Dermis microvascular lymphatic vessel endothelial cell (primary cell): ENCODE measurements at places on chromosomes 13 and 19.

DNA sequence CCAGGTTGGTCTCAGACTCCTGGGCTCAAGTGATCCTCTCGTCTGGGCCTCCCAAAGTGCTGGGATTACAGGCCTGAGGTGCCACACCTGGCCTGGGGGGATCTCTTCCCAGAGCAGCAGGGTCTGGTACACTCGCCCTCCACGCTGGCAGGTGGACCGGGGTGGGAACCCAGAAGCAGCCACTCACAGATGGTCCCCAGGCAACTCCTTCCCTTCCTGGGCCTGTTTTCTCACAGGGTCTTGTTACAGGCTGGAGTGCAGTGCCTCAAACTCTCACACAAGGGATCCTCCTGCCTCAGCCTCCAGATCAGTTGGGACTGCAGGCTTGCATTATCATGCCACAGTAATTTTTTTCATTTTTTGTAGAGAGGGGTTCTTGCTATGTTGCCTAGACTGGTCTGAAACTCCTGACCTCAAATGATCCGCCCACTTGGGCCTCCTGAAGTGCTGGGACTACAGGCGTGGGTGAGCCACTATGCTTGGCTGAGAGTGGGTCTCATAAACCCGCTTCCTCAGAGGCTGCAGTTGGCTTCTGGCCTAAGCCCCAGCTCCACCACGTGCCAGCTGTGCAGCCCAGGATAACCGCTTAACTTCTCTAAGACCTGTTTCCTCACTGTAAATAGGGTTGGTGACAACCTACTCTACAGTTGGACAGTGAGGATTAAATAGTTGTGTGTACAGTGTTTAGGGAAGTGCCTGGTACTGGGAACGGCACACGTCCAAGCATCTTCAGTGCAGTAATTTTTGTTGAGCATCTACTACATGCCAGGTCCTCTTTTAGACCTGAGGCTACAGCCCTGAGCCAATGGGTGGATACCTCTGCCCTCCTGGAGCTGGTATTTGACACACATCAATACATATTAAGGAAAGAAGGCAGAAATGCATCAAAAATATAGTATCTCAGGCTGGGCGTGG lies 871 bp upstream of the CCER2 start:
- DNase-seq = no peak

- peak; percentile 90 for DNase-seq
These were observed 6.4 kb downstream of the GNA15 start for GRCh38 chr19:3142292-3142670.

DNA sequence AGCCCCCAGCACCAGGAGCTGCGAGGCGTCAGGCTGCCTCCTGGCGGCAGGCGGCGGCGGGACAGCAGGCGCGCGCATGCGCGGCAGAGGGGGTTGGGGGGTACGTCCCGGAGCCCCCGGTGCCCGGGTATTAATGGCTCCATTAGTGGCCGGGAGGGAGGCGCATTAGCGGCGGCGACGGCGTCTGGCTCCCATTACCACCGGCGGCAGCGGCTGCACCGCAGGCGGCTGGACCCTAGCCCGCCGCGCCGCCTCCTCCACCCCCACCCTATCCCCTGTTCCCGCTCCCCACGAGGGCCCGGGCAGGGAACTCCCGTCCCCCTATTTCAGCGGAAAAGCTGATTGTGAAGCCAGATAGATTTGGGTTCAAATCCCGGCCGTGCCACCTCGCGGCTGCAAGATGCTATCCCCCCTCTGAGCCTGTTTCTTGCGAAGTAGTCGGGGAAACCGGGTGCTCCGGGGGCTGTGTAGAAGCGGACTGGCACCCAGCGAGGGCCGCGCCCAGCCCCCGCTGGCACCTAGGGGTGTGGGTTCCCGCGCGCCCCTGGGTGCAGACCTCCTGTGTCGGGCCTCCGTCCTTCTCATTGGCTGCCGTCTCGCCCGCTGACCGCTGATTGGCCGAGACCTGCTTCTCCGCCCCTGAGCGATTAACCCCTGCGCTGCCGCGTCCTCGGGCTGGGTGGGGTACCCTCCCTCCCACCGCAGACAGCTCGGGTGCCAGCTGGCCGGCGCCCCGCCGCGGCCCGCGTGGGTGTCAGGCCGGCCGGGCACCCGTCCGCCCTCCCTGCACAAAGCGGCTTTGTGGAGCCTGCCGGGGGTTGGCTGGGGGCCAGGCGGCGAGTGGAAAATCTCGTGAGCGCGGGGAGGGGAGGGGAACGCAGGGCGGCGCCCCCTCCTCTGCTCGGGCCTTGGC lies 11.1 kb downstream of the CIC start:
- DNase-seq = peak; percentile 87

GRCh38 chr13:54029226-54029625 lies 1000.6 kb downstream of the OLFM4 start:
- no peak for DNase-seq

- DNase-seq = no peak
These were observed 35.0 kb downstream of the ZNF536 start for GRCh38 chr19:30407068-30407709.

DNA sequence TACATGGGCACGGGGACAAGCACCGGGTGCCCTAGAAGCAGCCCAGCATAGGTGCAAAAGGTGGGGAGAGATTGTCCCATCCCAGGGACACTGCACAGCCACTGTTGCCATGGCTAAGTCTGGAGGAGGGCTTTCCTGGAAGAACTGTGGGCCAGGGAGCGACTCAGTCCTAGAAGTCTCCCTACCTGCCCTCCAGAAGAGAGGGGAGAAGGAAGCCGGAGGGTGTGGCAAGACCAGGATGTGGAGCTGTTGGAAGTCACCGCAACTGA lies 2.3 kb upstream of the FBN3 start:
- DNase-seq = no peak

GRCh38 chr13:99439850-99440604 lies 61.2 kb upstream of the TM9SF2 start:
- DNase-seq = no peak

GRCh38 chr19:56223481-56223880 lies 21.4 kb downstream of the ZSCAN5C start:
- DNase-seq = no peak

DNA sequence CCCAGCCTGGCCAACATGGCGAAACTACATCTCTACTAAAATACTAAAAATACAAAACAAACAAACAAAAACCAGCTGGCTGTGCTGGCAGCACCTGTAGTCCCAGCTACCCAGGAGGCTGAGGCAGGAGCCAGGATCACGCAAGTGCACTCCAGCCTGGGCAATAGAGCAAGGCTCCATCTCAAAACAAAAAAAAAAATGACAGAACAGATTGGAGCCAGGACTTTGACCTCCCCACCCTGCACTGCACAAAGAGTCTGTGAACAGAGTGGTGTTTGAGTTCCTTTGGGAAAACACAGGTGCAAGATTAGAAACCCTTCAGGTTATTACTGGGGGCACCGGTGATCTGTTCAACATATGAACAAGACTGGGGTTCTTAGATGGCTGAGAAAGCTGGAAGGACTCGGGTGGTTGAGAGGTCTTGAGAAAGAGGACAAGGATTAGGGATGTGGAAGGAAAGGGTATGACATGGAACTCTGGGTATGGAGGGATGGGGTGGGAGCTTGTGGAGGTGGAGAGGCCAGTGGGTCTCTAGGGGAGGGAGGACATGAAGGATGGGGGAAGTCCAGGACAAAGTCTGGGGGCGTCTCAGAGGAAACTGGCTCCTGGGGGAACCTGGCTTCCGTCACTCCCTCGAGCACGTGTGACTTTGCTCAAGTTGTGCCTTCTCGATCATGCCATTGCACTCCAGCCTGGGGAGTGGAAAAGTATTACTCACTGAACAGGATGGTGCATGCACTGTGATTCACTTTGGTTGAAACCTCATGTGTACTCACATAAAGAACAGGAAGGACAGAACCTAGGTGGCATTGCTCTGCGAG lies 25.9 kb downstream of the RCN3 start:
- DNase-seq = peak; percentile 57

DNA sequence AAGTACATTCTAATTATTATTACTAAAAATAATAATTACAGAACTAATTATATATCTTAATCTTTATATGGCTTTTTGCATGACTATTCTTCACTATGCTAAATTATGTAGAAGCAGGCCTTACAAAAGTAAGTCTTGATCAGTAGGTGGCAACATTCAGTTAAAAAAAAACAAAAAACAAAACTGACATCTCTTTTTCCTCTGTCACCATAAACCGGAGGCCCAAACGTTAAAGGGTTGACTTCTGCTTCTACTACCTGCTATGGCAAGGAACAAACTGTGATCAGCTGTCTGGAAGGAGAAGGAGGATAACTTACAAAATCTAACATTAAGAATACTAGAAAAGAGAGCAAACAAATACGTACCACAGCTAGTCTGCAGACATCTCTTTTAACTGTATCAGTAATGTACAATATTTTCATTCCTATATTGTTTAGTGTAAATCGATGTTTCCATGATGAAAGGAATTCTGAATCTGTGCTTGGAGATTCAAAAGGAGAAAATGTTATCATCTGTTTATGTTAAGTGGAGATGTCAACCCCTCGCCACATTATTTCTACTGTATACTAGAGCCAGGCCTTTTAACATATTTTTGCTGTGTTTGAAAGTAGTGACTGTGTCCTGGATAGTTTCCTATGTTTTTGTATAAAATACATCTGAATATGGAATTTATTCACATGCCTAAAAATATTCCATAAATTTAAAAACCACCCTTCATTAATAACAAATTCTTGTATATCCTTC lies 1525.4 kb downstream of the SLITRK1 start:
- DNase-seq = no peak

GRCh38 chr13:96797136-96797535 lies 197.1 kb downstream of the OXGR1 start:
- DNase-seq = no peak

GRCh38 chr19:34171877-34172660 lies at the start of gene LSM14A:
TSS of gene LSM14A (plus strand) at chr19:34172504. CDS start at chr19:34172643, 139 bp downstream.
- peak; percentile 78 for DNase-seq
